ENCODE measurements at places on chromosomes 5 and 9.

- no peak for DNase-seq
Measured at GRCh38 chr9:35826071-35826701, 2.3 kb downstream of the FAM221B start.

DNA sequence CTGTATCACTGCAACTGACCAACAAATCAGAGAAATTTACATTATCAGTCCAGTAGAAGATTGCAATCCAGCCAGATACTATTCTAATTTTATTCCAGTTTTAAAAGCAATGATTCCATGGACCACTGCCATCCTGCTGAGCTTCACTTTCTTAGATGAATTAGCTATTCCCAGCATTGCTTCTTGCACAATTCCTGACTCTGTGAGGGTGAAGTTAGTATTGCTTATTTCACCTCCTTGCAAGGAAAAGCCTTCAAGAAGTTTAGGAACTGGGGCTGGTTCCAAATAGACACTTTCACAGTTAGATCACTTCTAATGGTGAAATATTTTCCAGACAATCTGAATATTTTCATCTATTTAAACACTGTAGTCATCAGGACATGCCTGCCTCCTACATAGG, 338.6 kb upstream of the TNC start:
- no peak for DNase-seq

- DNase-seq = no peak
Measured at GRCh38 chr5:157671592-157672330, 428 bp downstream of the C5orf52 start.

GRCh38 chr5:932628-933250, 40.1 kb downstream of the TRIP13 start:
- DNase-seq = no peak

- DNase-seq = no peak
Measured at GRCh38 chr9:68714416-68715180, 9.6 kb downstream of the PIP5K1B start.

GRCh38 chr5:82975812-82976211, 101.4 kb downstream of the TMEM167A start:
- DNase-seq = no peak

GRCh38 chr9:108830272-108830671, 25.5 kb downstream of the ACTL7B start:
- DNase-seq = no peak

GRCh38 chr9:14932641-14933040, 22.4 kb upstream of the FREM1 start:
- DNase-seq = no peak

- no peak for DNase-seq
Measured at GRCh38 chr5:121024416-121025311, 560.6 kb downstream of the PRR16 start.

DNA sequence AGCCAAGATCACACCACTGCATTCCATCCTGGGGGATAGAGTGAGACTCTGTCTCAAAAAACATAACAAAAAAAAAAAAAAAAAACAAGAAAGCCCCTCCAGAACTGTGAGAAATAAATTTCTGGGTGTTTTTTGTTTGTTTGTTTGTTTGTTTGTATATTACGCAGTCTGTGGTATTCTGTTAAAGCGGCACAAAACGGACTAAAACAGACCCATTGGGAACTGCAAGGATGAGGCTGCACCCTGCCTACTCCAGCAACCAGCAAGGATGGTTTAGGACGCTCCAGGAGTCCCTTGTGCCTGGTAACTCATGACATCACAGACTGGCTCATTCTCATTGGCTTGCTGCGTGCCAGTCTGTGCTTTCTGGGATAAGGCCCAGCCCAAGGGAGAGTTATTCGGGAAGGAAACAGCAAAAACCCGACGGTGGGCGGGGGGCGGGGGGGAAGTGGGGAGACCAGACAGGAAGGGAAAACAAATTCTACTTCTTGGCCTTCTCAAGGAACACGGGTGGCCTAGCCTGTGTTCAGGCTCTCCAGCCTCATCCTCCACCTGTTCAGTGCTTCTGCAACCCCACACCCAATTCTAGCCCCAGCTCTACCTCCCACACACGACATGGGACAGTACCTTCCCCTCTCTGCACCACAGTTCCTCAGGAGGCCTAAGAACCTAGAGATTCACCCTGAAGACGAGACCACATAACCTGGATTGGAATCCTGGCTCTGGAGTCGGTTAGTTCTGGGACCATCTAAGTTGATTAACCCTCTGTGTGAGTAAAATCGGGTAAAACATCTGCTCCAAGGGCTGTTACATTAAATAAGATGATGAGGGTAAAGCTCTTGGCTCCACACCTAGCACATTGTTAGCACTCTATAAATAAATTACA, 2.8 kb downstream of the CD74 start:
- DNase-seq = peak; percentile 60

DNA sequence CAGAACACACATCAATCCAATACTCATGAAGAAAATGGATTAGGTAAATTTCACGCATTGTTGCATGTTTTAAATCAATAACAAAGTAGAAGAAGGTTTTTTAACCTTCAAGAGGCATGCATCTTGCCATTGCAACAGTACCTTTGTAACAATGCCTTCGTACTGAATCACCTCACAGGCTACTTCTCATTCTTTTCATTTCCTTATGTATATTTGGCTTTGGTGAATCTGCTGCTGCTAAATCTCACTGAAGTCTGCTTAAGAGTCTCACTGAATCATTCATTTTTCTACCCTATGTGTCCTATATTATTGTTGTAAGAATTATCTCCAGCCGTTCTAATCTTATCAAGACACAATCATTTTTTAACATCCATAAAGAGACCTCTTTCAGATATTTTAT, 152.5 kb downstream of the CDH10 start:
- no peak for DNase-seq

DNA sequence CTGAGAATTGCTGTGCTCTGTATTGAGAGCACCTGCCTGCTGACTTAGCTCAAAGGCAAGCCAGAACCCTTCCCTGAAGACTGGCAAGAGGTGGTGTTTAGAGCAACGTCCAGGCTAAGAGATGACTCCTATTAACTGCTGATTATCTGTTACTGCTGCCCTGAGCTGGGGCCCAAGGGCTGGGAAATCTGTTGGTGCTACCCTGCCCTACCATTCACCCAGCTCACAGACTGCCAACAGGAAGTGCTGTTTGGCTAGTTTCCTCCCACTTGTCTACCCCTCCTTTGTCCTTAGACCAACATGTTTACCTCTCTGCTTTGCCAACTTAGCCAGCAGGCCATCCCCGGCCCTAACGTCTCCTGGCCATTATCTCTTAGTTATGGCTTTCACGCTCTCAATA, 6.9 kb downstream of the RAB24 start:
- DNase-seq = no peak

- no peak for DNase-seq
Measured at GRCh38 chr9:87963770-87964169, 10.6 kb downstream of the CDK20 start.

DNA sequence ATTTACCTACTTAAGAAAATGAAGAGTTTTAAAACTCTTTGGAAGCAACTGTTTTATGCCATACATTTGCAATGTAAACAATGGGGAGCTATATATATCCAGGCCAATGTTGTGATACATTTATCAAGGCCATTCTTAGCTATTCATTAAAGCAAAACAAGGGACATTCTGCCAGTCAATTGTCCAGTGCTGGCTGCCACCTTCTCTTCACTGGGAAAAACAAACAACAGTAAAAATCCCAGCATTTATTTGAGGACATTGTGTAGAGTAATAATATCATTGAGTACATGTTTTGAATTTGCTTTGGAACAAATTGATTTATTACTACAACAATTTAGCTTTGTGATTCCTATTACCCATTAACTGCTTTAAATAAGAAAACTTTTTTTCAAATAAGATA, 1107.4 kb downstream of the DTWD2 start:
- DNase-seq = no peak

DNA sequence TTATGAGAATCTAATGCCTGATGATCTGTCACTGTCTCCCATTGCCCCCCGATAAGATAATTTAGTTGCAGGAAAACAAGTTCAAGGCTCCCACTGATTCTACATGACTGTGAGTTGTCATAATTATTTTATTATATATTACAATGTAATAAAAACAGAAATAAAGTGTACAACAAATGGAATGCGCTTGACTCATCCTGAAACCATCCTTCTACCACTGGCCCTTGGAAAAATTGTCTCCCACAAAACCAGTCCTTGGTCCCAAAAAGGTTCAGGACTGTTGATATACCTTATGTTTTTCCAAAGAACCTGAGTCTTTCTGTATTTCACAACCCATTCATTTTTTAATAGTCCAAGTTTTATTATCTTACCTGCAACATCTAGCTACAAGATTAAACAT, 403.5 kb downstream of the TAF11L14 start:
- no peak for DNase-seq

DNA sequence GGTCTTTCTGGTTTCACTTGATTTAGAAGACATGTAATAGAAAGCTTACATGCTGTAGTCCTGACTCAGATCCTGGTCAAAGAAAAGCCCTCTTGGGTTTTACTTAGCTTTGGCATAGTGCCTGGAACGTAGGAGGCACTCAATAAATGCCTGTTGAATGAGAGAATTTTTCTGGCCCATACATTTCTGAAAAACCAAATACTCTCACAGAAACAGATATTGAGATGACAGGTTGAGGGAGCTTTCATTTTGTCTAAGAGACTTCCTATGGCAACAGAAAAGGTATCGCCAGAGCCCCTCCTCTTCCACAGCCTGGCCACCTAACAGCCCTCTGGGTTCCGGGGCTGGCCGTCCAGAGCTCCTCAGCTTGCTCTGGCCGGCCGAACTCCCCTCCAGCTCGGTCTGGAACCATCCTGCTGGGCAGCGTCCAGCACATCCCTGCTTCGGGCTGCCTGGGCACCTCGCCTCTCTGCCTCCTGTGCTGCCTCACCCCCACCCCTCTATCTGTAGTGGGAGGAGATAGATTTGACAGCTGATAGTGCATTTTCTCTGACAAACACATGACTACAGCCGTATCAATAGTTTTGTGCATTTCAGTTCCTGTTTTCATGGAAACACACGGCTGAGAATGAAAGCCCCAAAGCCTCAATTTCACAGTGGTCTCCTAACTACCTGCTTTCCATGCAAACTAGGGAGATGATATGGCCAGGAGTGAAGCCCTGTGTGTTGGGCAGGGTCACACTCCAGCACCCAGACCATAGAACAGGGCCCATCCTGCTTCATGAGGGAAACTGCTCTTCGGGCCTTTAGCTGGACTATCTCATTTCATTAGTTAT, 1.1 kb downstream of the IL4 start:
- peak; percentile 83 for DNase-seq

GRCh38 chr9:20209391-20210340, 412.6 kb downstream of the MLLT3 start:
- DNase-seq = no peak

- no peak for DNase-seq
Measured at GRCh38 chr9:21031091-21031807, at the start of gene HACD4. HACD4 (minus strand) TSS chr9:21031640; CDS start chr9:21031590, 50 bp downstream.

GRCh38 chr5:173642895-173643481, 26.5 kb upstream of the BOD1 start:
- DNase-seq = no peak

DNA sequence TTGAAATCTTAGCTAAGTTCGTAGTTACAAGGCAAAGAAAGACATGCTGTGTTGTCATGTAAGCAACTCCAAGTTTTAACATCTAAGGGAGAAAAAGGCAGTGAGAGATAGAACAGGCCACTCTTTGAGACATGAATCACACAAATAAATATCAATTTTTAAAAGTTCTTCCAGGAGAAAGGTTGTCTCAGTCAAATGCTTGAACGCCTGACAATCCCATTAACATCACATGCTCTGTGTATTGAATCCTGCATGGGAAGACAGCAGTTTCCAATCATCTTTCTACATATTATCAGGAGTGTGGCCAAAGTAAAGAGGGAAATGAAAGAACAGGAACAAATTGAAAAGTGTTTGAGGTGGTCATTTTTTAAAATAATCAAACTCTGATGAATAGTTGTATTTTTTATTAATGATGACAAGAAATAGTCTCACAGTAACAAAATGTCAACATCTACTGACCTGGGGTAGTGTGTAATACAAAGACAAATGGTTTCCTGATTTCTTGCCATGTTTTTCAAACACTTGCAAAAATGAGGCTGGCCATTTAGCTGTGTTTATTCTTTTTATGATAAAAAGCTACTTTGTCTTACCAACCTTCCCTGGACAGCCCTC, 6.4 kb upstream of the C6 start:
- no peak for DNase-seq

- DNase-seq = no peak
Measured at GRCh38 chr5:35212122-35212982, 17.9 kb downstream of the PRLR start.

DNA sequence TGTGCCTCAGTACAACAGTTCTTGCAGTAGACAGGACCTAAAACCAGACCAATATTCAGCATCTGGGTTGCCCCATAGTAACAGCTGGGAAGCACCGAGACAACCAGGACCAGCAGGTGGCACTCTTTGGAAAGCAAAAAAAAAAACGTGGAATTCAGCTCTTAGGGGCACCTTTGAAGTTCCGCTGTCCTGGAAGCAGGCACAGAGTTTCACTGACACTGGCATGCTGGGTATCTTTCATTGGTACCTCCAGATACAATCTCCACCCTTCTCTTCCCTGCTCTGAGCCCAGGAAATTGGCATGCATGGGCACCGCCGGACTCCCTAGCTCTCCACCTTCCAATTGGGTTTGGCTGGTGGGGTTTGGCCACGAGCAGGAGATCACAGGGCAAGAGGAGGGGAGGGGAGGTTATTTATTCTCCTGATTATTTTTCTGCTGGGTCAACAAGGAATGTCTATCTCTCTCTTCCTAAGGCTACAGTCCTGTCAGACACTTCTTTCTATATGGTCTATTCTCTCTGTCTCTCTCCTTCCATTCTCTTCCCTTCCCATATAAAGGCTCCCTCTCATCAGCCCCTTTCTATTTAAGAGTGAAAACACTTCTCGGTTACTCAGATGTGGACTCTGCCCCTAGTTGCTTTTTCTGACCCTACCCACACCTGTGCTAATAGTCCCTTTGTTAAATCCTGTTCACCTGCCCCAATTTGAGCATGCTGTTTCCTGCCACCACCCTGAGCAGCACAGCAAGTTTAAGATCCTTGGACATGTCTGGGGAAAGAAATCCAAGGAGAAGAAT, 1.9 kb upstream of the IDNK start:
- no peak for DNase-seq

DNA sequence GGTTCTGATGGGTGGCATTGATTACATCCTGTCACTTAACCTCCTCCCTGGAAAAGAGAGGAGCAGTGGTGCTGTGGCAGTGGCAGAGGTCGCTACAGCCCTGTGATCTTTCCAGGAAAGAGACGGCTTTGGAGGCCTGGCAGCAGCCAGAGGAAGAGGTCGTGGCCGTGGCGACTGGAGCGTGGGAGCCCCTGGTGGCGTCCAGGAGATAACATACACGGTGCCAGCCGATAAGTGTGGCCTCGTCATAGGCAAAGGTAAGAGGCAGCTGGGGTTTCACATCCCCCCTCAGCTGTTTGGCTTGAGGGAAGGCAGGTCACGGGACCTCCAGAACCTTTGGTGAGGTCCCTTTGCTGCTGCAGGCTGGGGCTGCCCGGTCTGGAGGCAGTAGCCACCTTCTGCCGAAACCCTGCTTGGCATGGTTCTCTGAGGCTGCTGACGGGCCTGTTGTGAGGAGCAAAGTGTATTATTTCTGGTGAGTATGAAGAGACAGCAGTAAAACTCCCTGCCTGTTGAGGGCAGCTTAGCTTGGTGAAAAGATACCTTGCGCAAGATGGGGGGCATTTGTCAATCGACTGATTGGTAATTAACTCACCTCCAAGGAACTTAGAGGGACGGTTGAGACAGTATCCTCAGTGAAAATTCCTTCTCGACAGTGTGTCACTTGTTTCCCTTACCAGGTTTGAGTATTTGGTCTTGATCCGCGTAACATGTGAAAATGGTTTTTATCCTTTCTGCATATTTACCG, 38.0 kb upstream of the PRDM12 start:
- no peak for DNase-seq

- DNase-seq = no peak
Measured at GRCh38 chr9:134561427-134562145, 80.0 kb upstream of the COL5A1 start.
